Activated T-helper 9 cell treated with anti-CD3 and anti-CD28 coated beads, Interleukin-2, amount 50 U/mL, for 16 hours (primary cell): ENCODE measurements at places on chromosomes 4 and X.

DNA sequence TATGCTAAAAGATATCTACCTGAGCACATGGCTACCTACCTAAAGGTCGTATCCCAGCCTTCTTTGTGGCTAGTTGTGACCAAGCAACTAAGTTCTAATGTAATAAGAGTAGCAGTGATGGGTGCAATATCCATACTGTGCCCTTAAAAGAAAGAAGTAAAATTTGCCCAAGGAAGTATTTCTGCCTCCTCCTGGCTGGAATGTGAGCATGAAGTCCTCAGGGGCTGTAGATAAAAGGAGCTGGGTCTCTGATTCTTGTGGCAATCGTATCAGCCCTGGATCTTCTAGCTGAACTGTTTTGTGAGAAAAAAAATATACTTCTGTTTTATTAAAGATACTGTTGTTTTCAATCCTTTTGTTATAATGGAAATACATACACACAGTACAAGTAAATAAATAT, 217.4 kb downstream of the GPAT3 start:
- no peak for DNase-seq

DNA sequence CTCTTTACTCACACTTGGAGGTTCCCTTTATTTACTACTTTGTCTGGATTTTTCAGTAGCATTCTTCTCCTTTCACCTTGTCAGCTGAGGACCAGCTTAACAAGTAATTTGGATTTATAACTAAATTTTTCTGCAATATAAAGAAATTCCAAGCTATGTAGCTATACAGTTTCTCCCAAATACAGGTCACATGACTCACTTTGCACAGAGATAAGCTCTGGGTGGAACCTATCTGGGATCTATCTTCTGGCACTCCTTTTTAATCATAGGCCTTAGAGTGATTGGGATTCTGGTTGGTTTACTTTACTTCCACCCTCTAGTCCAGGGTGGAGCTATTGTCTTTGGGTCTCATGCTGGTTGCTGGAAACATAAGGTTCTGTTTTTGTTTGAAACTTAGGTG, 34.9 kb upstream of the STK26 start:
- no peak for DNase-seq

DNA sequence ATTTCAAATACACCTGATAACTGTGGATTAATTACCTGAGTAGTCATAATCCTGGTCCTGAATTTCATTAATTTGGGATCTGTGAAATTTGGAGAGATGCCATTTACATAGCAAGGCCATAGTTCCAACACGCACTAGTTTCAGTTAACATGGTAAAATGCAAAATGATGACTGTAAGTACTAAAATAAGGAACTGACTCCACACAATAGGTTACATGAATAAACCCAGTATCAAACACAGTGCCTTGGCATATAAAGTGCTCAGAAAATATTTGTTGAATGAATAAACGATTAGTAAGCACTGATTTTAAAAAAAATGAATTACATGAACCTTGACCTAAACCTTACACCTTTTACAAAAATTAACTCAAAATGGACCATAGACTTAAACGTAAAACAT, 9.0 kb downstream of the FBXO8 start:
- DNase-seq = no peak

GRCh38 chr4:11259837-11260236, 168.9 kb downstream of the HS3ST1 start:
- no peak for DNase-seq

- no peak for DNase-seq
Observed at GRCh38 chrX:85004255-85004654, 578 bp downstream of the APOOL start.

- DNase-seq = no peak
Observed at GRCh38 chr4:87500092-87500462, 29.1 kb downstream of the SPARCL1 start.

DNA sequence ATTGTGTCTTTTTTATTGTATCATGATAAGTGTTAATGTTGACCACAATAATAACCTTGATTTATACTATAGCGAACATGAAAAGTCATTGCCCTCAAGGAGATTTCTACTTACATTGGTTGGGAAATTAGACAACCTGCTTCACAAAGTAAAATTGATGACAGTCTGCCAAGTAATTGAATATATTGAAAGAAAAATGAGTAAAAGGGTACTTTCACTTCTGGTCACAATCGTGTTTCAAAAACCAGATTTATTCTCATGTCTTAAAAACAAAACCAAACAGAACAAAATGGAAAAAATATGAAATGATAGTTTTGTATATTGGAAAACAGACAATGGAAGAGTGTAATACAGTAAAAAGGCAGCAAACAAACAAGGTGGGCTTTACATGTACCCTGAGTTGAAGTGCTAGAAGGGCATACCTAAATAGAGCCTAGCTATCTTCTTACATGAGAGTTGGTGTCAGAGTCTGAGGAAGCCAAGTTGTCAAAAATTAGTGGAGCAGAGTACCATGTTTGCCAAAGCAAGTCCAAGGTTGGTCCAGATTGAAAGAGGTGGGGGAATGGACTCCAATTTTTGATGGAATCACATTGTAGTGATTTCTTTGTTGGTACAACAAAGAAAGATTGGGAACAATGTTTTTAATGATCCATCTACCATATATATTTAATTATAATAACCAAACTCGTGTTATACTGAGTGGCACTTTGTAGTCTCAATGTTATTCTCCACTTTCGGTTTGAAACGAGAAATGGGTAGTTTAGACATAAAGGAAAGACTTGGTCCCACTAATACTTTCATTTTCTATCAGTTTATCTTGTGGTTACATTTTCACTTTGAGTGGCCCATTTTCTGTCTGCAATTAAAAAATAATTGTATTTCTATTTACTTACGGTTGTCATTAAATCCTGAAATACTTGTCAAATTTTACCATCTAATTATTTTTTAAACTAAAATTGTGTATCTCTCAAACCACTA, 775.6 kb downstream of the STIM2 start:
- no peak for DNase-seq

DNA sequence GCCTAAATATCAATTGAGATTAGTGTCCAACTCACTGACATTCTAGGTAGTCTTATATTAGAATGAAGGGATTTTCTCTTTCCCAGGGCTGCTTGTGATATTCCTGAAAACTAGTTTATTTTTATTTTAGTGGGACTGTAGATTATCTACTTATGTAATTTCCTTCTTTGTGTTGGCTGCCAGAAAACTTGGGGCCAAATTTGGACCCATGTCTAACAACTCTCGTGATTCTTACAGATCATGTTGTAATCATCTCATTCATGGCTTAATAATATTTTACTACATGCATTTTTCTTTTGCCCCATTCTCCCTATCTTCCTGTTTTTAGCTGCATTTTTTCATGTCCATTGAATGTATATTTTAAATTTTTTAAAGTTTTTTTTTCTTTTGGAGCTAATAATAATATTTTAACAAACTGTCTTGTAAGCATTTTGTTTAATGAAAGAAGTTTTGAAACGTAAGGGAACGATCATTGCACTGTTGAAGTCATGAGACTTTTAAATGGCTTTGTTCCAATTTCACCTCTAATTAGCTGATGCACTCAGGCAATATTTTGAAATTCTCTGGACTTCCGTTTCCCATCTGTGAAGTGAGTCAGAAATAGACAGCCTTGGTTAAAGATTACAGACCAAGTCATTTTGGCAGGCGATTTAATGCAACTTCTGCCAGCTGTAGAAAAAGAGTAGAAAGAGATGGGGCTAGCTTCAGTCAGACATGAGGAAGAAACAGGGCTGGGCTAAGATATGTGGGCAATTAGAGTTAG, 14.3 kb upstream of the TDO2 start:
- DNase-seq = no peak

DNA sequence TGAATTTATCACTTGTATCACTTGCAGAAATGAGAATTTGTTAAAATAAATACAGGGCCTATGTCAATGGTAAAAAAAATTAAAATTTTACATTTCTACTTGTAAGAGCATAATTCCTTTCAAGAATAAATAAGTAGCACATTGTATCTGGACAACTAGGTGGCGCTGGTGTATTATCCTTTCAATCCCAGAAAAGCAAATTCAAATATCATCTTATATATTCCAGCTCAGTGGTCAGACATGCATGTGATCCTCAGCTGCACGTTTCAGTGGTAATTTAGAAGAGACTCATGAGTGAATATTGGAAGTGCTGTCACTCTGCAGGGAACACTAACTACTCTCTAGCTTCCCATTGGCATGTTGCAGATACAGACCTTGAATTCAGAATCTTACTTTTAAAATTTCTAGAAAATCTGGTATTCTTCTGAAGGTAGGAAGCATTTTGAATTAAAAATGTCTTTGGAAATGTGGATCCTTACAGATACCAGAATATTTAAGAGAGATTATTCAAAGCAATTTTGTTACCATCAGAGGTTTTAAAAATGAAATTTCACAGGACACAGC, 1414.7 kb upstream of the TENM3 start:
- DNase-seq = no peak

GRCh38 chr4:174406383-174406782, 115.9 kb downstream of the HPGD start:
- DNase-seq = no peak

DNA sequence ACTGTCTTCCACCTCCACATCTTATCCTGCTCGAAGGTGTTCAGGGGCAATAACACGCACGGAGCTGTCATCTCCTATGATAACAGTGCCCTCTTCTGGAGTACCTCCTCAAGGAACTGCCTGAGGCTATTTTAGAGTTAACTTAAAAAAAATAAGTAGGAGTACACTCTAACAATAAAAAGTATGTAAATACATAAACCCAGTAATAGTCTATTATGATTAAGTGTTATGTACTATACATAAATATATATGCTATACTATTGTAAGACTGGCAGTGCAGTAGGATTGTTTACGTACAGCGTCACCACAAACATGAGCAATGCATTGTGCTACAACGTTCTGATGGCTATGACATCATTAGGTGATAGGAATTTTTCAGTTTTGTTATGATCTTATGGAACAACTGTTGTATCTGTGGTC, 34.5 kb upstream of the TLR2 start:
- DNase-seq = no peak

- DNase-seq = peak; percentile 36
Observed at GRCh38 chrX:68503836-68504636, 5.2 kb downstream of the YIPF6 start.

DNA sequence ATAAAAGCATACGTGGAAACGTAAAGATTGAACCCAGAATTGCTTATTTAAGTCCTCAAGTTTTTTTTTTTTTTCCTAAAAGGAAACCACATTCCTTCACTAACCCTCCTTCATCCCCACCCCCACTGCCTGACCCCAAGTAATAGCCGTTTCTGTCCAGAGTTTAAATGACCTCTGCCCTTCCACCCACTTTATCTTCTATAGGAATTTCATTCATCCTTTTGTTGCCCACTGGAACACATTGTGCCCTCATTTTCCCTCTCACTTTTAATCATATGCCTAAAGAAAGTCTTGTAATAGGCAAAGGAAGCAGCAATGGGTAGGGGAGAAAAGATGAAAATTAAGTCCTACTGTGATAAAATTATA, 62.7 kb downstream of the SH3RF1 start:
- no peak for DNase-seq

- DNase-seq = no peak
Observed at GRCh38 chrX:136712650-136713310, 64.8 kb downstream of the CD40LG start.

DNA sequence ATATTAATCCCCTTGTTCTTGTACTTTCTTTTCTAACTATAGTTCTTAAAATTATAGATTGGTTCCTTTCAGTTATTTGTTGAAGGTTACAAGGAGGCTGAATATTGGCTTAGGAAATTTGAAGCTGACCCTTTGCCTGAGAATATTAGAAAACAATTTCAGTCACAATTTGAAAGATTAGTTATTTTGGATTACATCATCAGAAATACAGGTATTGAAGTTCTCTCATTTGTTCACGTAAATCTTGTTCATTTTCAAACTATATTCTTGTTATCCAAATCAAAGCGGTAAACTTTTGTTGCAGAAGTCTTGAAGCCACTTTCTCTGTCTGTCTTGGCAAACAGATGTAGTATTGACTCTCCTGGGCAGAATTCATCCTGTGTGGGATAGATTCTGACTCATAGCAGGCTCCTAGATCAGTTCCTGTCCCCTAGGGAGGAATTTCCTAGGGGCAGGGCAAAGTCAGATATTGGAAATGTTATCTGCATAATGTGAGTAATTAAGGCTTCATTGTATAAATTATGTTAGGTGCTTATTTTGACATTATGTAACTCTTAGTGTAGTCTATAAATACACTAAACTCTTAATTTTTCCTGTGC, 25.2 kb downstream of the PI4K2B start:
- DNase-seq = no peak

DNA sequence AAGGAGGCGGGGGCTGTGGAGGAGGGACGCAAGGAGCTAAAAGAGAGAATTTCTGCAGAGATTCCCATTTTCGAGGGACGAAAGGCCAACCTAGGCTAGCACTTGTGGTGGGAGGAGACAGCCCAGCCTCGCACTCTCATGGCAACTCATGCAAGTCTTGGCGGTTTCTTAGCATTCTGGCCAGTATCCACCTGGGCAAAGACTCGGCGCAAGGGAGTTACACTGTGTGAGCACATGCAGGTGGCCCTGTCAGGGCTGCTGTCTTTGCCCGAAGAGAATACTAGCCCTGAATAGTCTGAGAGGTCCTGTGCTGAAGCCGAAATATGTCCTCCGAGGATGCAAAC, 15.5 kb downstream of the MCF2 start:
- no peak for DNase-seq

GRCh38 chrX:56503941-56504673, 59.3 kb upstream of the UBQLN2 start:
- DNase-seq = no peak

DNA sequence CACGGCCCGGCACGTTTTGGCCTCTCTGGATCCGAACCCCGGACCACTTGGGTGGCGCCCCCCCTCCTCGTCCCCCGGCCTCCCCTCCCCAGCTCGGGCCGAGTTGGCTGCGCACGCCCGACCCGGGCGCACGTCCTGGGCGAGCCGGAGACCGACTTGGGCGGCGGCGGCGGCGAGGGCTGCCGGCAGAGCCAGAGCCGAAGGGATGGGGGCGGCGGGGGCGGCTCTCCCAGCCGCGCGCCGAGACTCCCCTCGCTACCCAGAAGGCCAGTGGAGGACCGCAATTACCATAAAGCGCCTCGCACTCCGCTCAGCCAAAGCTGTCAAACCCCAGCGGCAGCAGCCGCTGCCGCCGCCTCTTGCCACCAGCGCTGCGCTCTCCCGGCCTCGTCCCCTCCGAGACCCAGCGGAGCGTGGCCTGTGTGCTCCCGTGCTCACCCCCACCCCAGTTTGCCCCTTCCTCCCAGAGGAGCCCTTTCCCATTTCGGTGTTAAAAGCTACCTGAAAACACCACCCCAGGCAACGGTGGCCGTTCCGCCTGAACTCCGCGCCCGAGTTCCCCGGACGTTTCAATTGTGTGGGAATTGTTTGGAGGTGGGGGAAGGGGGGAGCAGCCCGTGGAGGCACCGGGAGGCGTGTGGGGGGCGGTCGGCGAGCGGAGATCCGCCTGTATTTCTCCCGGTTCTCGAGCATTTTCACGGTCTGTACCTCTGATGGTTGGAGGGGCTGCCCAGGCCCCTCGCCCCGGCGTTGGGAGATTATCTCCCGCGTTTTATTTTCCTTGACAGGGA, 701 bp upstream of the BCOR start:
- DNase-seq = no peak

- no peak for DNase-seq
Observed at GRCh38 chr4:14695095-14695845, 307.0 kb upstream of the CPEB2 start.

- no peak for DNase-seq
Observed at GRCh38 chrX:103919270-103919637, 43.2 kb upstream of the TMSB15B start.
